ENCODE measurements at places on chromosomes 11 and 22. TPM values are rescaled to one million over a fixed set of nuclear protein-coding genes. Genes with fewer than 3 reads are reported as not detected.

GRCh38 chr11:9858822-9859221 is 194.9 kb downstream of the SWAP70 start:
- DNase-seq, result no peak

DNA sequence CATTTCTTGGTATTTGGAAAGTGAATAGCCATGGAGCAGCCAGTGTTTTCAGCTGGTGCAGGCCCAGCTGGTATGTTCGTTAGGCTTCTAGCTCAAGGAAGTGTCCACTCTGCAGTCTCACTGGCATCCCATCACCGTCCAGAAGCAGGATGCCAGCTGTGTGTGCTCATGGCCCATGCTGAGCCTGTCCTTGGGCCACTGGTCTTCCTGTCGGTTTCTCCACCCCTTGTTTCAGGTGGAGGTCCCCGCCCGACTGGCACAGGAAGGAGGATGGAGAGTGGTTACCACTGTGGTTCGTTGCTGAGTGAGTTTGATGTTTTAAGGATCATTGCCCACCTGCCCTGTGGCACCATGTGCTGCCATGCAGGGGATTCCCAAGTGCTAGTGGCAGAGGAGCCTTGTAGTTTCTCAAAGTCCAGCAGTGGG is 63.7 kb downstream of the MED15 start:
- DNase-seq, result no peak

- no peak for DNase-seq
Measured at GRCh38 chr22:48740086-48740730, 1087.5 kb downstream of the BRD1 start.

DNA sequence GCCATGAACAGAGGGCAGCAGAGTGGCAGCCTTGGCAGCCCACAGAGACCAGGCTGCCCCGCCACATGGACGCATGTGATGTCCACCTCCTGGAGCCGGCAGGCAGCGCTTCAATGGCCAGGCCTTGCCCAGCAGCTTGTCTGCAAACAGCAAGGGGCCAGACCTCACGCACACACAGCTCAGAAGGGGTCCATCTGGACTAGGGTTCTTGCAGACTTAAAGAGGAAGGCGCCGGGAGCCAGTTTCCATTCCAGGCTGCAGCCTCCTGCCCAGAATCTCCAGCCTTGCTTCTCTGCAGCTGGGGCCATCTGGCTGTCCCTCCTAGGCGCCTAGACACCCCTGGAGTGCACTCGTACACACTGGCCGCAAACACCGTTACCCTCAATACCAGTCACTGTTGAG is 91.9 kb upstream of the TMEM45B start:
- DNase-seq, result no peak

- DNase-seq, result no peak
Measured at GRCh38 chr11:106463796-106464201, 386.3 kb downstream of the AASDHPPT start.

DNA sequence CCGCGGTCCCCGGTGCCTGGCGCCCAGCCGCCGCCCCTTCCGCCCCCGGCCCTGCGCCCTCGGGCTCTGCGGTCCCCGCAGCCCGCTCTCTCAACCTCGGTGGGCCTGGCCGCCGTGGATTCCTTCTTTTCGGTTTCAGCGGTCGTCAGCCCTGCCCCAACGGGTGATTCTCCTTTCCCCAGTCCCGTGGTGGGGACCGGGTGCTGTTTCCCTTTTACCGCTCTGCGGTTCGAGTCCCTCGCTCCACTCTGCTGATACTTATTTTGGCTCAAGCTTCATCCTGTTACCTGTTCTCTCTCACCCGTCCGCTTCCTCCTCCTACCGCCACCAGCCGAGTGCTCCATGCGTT is 494 bp downstream of the ZDHHC5 start:
- DNase-seq, result peak; percentile 4

DNA sequence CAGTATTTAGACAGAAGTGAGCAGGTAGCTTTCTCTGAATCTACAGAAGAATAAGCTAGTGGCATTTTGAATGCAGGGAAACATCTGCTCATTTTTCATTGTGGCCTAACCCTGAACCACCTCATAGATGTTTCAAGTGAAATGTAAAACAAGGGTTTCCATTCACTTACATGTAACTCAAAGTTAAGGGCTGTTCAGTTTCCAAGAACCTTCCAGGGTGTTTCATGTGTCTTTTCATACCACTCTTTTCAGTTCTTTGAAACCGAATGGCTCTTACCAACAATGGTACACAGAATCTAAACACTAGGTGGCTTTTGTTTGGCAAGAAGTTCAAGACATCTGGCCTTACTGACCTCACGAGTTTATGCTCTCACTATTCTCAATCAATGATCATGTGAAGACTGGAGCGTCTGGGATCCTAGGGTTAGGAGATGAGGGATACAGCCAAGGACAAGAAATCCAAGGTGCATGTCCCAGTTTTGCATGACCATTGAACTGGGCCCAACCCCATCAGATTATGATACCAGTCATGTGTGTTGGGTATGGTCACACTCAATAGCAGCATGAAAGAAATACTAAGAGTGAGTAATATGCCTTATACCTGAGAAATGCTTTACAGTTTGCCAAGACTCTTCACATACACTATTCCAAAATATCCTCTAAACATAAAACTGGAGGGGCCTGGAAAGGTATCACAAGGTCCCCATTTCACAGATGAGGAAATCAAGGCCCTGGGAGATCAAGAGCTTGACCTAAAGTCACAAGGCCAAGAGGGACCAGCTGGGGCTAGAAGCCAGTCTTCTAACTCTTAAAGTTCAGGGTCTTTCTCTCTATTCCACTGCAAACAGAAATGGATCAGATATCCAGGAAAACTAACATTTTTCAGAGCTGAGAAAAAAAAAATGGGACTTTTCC is 92.7 kb downstream of the ETS1 start:
- DNase-seq, result peak; percentile 83

DNA sequence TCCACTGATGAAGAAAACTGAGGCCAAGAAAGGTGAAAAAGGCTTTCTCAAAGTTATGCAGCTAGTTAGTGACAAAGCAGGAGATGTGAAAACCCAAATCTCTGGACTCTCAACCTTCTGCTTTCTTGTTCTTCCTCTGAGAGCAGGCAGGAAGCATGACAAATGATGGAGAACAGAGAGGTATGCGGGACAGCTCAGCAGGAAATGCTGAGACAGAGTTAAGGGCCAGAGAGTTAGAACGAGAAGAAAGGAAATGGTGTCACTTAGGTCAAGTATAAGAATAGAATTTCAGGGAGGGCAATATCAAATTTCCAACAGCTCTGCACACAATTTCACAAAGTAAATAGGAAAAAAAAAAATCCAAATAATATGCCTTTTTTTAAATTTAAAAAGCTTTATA is 67.6 kb upstream of the ARHGAP42 start:
- DNase-seq, result no peak

- DNase-seq, result no peak
Measured at GRCh38 chr11:116168459-116168787, 604.4 kb downstream of the BUD13 start.

DNA sequence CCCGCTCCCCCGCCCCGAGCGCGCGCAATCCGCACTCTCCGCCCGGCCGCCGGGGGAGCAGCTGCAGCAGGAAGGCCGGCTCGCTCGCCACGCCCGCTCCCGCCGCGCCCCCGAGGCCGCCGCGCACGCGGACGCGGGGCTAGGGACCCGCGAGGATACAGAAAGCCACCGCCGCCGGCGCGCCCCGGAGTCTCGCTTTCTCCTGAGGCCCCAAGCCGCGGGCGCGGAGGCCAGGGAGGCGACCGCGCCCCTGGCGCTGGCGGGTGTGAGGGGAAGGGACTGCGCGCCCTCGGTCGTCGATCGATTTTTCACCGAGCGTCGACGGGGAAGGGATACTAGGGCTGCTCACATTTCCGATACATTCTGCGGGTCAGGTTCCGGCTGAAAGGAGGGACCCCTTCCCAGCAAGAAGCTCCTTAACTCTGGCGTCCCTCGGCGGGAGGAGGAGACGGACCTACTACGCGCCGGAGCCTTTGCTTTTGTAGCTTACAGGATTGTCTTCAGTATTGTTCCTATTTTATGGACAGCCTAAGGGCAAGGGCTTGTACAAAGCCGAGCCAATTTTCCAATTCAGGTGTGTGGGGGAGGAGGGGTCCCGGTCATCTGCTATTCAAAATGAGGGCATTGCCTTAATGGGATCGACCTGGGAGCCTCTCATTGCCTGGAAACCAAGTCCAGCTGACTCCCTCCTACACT is 416 bp upstream of the GAB2 start:
- DNase-seq, result peak; percentile 69

- no peak for DNase-seq
Measured at GRCh38 chr11:16986434-16987204, 27.6 kb downstream of the PLEKHA7 start.

Gene FOLR3
- not detected for total RNA-seq

Gene C11orf42
- total RNA-seq, result not detected

Gene MYRF
- 1.7 TPM for total RNA-seq

Gene OR51B2
- 0.83 TPM for total RNA-seq

Gene OR2D2
- not detected for total RNA-seq

Gene NXPE2
- total RNA-seq, result not detected

Gene RAB38
- 376 TPM for total RNA-seq

Gene LRRC74B
- total RNA-seq, result not detected
